ENCODE measurements at places on chromosomes 12 and 14. TPM values are rescaled to one million over a fixed set of nuclear protein-coding genes. Genes with fewer than 3 reads are reported as not detected.

Gene NAV3
- 12.9 TPM for total RNA-seq

DNA sequence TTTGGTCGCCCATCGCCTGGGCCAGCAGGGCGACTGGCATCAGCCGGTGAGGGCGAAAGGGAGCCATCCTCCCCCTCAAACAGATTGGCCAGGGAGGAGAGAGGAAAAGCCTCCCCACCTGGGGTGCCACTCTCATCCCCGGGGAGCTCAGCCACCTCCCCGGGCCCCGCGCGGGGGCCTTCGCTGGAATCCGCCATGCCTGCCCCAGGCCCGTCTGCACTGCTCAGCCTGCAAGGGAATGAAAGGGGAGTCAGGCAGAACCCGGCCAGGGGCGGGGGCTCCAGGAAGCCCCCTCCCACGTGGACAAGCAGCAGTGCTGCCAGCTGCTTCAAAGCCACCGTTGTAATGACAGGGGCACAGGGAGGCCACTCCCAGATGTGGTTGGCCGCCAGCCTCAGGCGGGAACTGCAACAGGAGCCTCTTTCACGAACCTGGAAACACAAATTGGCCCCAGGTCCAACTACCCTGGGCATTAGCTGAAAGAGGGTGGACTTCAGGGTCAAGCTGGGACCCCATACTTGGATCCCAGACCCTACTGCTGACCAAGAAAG, 18.5 kb downstream of the TRPV4 start:
- H3K27ac ChIP-seq = no peak overlapping the region
- peaks cover 15% of the 10 kb centered on the region for H3K4me1 ChIP-seq
- H3K36me3 ChIP-seq = peaks cover 14% of the 10 kb centered on the region
- no peaks in the 10 kb centered on the region for H3K27me3 ChIP-seq
- no peak for DNase-seq

DNA sequence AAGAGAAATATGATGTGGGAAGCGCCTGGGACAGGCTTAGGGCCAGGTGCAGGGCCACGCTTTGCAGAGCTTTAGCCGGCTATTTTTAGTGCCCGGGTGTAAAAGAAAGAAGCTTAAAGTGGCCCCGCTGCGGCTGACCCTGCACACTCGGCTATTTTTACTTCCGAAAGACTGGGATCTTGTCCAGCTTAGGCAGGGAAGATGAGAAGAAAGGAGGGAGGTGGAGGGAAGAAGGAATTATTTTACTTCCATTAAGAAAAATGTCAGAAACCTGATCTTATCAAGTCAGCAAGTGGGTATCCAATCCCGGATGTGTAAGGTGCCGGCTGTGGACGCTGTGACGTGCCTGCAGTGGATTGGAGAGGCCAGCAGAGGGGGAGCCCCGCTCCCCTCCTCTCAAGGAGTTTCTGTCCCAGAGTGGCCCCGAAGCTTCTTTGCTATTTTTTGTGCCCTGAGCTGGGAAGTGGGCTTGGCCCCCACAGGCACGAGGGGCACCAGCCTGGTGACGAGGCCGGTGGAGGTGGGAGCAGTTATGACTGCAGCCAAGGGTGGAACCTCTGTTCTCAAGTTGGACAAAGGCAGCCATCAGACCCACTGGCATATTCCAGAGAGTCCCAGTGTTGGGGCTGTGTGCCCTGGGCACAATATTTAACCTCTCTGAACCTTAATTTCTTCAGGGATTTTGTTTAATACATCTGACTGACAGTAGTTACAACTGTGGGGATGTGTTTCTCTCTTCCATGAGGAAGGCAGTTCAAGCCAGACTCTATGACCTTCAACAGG, 97.7 kb downstream of the ESRRB start:
- H3K4me1 ChIP-seq = peaks cover 5% of the 10 kb centered on the region
- H3K4me3 ChIP-seq = peak overlapping the region; percentile 26
- DNase-seq = no peak
- H3K36me3 ChIP-seq = no peaks in the 10 kb centered on the region

DNA sequence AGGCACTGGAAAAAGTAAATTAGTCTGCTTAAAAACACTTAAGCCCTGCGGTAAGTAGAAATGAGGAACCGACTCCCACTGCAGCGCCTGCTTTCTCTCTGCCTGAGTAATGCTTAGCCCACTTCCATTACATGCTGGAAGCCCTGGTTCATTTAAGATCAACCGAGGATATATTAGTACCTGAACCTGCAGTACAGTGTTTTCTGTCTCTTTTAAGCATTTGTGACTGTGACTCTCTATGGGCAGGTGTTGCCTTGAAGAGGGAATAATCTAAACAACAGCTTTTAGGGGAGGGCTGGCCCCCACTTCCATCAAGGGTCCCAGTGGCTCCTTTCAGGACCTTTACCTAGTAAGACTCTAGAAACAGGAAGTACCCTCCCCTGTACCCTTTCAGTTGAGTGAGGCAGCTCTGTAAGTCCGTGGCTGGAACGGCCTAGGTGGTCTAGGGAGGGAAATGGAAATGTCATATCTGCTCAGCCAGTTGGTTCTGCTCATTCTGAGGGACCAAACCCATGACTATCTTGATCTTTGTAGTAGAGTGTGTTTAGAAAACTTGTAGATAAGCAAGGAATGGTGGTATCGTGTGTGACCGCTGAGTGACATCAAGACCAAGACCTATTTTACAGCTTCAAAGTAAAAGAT, 56.2 kb downstream of the FNTB start:
- H3K4me3 ChIP-seq = no peak overlapping the region
- H3K27me3 ChIP-seq = no peaks in the 10 kb centered on the region
- peaks cover 53% of the 10 kb centered on the region for H3K36me3 ChIP-seq
- H3K27ac ChIP-seq = no peak overlapping the region
- peaks cover 10% of the 10 kb centered on the region for H3K4me1 ChIP-seq
- DNase-seq = no peak

Gene ENDOU
- 36.1 TPM for total RNA-seq

DNA sequence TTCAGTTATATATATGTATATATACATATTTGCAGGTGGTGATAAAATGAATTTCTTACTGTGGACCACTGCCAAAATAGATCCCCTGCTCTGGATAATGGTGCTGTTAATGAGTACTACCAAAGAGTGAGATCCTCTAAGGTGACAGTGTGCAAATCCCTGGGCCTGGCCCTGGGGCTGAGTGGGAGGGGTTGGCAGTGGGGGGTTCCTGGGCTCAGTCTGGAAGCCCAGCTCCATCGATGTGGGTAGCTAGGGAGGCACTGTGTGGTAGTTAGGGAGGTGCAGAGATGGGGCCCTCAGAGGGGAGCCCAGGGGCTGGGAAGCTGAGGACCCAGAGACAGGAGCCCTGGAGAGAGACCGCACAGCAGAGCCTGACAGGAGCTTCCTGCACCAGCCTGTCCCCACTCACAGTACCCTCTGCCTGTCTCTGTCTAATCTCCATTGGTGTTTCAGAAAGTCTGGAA, 9.1 kb downstream of the KRT8 start:
- no peak for DNase-seq
- peaks cover 8% of the 10 kb centered on the region for H3K27me3 ChIP-seq
- no peaks in the 10 kb centered on the region for H3K36me3 ChIP-seq

DNA sequence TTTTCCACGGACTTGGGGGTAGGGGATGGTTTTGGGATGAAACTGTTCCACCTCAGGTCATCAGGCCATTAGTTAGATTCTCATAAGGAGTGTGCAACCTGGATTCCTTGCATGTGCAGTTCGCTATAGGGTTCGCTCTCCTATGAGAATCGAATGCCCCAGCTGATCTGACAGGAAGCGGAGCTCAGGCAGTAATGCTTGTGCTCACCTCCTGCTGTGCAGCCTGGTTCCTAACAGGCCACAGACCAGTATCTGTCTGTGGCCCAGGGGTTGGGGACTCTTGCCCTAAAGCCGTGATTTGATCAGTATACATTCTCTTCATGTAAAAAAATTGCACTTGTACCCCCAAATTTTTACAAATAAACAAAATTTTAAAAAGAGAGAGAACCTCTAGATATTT, 219.4 kb upstream of the CPNE8 start:
- no peak overlapping the region for H3K4me3 ChIP-seq
- no peaks in the 10 kb centered on the region for H3K36me3 ChIP-seq
- no peak overlapping the region for H3K27ac ChIP-seq
- no peaks in the 10 kb centered on the region for H3K4me1 ChIP-seq
- no peak for DNase-seq

- H3K4me1 ChIP-seq = peaks cover 3% of the 10 kb centered on the region
- no peak overlapping the region for H3K27ac ChIP-seq
- DNase-seq = no peak
These were observed 12.7 kb downstream of the GCH1 start for GRCh38 chr14:54889919-54890318.

Gene PTPRR
- not detected for total RNA-seq

- H3K4me1 ChIP-seq = no peaks in the 10 kb centered on the region
- H3K27me3 ChIP-seq = no peaks in the 10 kb centered on the region
- no peak overlapping the region for H3K27ac ChIP-seq
- H3K4me3 ChIP-seq = no peak overlapping the region
These were observed 21.4 kb downstream of the ZNF641 start for GRCh38 chr12:48329199-48329939.

GRCh38 chr14:92711976-92712653, 36.3 kb downstream of the LGMN start:
- H3K4me3 ChIP-seq = no peak overlapping the region
- no peaks in the 10 kb centered on the region for H3K27me3 ChIP-seq
- no peak for DNase-seq

- peak; percentile 97 for DNase-seq
- peak within 1 kb of the TSS; percentile 82 for H3K4me3 ChIP-seq
- peak within 1 kb of the TSS; percentile 88 for H3K27ac ChIP-seq
- H3K4me1 ChIP-seq = peaks cover 25% of the 10 kb centered on the region
These were observed at the start of gene SEC23A for GRCh38 chr14:39102969-39103957. TSS of gene SEC23A (minus strand) at chr14:39103235. CDS start at chr14:39096118, 7,117 bp downstream.

Data from suprapubic skin (tissue), 4 donors.